T-helper 17 cell (primary cell): ENCODE measurements at places on chromosomes 1 and 21.

DNA sequence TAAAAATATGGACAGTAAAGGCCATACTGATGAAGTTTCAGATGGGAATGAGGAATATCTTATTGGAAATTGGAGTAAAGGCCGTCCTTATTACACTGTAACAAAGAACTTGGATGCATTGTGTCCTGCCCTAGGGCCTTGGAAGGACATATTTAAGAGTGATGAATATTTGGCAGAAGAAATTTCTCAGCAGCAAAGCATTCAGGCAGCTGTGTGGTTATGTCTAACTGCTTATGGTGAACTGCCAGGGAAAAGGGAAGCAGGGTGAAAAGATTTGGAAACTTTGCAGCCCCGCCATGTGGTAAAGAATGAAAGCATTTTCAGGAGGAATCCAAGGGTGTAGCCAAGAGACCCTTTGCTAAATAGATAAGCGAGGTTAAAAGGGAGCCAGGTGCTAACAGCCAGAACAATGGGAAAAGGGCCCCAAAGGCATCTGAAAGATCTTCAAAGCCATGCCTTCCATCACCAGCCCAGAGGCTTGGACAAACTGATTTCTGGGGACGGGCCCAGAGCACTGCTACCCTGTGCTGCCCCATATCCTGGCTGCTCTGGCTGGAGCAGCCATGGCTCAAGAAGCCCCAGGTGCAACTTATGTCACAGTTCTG lies 200.0 kb downstream of the PTPRU start:
- DNase-seq, result no peak

GRCh38 chr1:212514056-212514614 lies 81.4 kb downstream of the NENF start:
- DNase-seq, result no peak

- no peak for DNase-seq
These were observed 26.5 kb downstream of the RUNX3 start for GRCh38 chr1:24903560-24903954.

GRCh38 chr1:81225789-81226602 lies 574.7 kb upstream of the ADGRL2 start:
- no peak for DNase-seq

GRCh38 chr21:17370916-17371315 lies 141.9 kb upstream of the CXADR start:
- no peak for DNase-seq

DNA sequence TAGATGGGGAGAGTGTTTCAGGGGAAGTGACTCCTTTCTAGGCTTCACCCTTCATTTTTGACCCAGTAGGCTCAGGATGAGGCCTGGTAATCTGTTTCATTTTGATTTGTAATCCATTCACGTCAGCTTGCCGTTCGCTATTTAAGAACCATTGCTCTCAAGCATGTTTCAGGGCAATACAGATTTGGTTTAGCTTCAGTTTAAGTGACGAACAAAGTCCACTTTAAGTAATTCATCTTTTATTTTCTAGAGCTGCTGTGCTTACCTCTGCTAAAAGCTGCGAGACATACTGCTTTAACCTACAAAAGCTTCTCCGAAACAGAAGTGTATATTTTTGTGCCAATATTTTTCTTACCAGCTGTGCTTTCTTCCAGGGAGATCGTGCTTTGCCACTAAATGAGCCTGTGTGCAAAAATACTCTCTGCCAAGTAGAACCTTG lies 8.9 kb upstream of the FMO3 start:
- no peak for DNase-seq

DNA sequence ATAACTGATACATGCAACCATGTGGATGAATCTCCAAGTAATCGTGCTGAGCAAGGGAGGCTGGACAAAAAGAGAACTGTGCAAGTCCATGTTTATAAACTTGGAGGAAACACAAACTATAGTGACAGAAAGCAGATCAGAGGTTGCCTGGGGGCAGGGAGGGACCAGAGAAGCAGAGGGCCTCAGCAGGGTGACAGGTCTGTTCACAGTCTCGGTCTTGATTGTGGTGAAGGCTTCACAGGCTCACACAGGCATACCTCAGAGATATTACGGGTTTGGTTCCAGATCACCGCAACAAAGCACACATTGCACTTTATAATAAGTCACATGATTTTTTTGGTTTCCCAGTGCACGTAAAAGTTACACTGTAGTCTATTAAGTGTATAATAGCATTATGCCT lies 28.5 kb downstream of the ACOT7 start:
- DNase-seq, result no peak

GRCh38 chr1:172671591-172671990 lies 12.7 kb downstream of the FASLG start:
- DNase-seq, result no peak

DNA sequence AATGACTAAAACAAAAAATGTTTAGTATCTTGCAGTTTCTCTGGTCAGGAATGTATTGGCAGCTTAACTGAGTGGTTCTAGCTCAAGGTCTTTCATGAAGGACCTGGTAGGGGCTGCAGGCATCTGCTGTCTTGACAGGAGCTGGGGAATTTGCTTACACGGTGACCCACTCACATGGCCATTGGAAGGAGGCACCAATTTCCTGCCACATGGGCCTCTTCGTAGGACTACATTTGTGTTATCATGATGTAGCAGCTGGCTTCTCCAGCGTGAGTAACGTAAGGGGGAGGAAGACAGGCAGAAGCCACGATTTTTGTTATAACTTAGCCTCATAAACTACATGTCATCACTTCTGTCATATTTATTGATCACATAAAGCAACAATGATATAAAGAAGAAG lies 376.3 kb downstream of the AMY1C start:
- no peak for DNase-seq

DNA sequence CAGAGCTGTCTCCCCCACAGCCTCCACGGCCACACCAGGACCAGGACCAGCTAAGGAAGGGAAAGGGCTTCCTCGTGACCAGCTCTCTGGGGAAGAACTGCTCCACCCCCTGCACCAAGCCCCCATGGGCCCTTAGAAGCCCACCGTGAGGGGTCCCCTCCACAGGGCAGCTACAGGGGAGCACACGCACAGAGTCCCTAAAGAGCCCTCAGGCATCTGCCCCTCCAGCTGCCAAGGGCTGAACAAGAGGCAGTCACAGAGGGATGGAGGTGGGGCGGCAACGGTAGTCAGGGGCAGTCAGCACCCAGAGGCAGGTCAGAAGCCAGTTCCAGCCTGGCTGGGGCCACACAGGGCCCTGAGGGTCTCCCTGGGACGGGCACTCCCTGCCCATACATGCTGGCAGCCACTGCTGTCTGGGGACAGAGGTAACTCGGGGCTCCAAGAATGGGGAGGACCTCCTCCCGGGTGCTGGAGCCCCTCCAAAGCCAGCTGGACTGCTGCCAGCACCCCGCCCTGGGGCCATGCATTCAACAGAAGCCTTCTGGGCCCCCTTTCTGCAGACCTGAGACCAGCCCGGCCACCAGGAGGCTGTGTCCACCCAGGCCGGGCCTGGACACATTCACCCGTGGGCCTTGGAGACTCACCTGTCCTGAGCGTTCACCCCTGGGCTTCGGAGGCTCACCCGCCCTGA lies 18.7 kb downstream of the SLC19A1 start:
- DNase-seq, result no peak

GRCh38 chr21:20163167-20163566 lies 835.0 kb upstream of the NCAM2 start:
- no peak for DNase-seq

- DNase-seq, result no peak
These were observed 141.0 kb upstream of the KCTD3 start for GRCh38 chr1:215426101-215426500.

DNA sequence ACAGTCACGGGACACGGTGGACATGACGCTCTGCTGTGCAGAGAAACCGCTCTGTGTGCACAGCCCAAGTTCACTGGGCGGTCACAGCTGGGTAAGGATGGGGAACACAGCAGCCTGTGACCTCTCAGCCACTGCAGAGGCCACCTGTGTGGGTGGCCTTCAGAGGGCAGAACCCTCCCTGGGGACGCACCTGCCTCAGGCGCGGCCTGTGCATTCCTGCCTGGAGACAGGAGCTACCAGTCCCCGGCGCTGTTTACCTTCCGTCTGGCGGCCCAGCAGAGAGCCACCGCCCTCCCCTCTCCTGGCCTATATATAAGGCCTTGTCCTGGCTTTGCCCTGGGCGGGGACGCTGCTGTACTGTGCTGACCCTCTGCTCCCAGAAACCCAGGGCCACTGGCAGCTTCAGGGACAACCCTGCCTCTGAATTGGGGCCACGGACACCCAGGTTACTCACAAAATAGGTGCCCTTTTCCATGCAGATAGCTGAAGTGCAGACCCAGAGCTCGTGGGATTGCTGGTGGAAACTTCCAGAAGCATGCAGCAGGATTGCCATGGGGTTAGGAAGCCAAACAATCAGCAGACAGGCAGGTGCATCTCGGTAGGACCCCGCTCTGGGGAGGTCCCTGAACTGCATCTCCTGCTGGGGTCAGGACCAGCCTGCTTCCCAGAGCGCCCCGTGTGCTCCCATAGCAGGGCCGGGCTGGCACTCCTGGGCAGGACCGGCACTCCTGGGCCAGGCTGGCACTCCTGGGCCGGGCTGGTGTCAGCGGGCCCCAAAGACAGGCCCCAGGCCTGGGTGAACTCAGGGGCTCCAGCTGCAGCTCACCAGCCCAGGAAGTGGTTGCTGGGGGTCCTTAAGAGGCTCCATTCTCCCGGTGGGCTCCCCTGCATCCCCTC lies 83.6 kb downstream of the SIK1 start:
- no peak for DNase-seq

DNA sequence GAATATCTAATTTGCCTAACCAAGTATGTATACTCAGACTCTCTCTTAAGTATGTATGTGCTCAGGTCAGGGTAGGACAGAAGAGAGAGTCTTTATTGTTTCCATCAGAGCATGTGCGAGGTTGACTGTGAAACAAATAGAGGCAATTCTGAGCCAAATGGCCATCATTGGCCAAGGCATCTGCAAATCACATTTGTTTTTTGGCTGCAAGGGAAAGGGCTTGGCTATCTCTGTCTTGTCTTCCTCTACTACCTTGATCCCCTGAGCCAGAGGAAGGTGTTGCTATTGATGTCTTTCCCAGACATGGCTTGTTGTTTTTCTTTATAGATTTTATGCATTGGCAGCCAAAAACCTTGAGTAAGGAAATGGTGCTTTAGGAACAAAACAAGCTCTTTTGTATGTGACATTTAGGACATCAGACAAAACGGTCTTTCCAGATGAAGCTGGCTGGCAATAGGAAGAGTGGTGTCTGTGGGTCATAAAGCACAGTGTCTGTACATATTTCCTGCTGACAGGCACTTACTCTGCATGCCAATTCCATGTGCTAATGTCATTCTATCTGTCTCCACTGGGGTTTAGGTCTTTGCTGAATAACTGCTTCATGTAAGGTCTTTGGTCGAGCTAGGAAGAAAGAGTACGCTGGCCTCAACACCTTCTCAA lies 163.3 kb downstream of the BRINP2 start:
- no peak for DNase-seq

DNA sequence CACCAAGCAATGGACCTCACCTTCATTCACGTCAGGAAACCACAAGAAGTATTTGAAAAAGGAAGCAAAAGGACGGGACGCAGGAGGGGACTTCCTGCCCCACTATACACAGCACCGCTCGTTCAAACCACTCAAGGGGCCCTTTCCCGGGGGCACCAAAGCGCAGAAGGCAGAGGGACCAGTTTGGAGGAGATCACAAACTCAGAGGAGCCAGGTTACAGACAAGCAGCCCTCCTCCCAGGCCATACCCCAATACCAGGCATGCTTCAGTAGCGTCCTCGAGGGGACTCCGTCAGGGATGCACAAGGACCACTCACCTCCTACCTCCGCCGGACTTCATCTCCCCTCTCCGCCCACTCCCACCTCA lies 685 bp downstream of the CRTC2 start:
- DNase-seq, result peak; percentile 32

DNA sequence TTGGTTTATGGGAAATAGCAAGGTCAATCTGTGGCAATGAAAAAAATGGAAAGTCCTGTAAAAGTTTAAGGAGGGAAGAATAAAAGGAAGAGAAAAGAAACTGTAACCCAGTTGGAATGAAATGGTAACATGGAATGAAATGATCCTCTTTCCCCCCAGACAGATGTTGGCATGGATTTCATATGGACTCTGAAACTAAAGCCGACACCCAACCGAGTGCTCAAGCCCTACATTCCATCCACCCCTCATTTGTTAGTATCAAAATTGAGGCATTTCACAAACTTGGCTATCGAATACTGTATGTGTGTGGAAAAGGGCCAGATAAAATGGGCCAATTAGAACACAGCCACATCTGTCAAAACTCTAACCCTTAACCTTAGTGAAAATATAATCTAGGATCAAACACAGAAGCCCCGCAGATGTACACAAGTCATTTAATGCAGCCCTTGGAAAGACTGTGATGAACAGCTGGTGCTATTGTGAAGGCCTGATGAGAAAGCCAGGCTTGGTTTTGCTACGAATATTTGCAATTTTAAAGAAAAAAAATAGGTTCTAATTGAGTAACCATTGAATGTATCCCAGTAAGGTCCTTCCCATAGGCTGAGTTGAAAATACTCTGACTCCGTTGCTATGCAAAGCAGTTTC lies 72.6 kb upstream of the RGL1 start:
- DNase-seq, result no peak

DNA sequence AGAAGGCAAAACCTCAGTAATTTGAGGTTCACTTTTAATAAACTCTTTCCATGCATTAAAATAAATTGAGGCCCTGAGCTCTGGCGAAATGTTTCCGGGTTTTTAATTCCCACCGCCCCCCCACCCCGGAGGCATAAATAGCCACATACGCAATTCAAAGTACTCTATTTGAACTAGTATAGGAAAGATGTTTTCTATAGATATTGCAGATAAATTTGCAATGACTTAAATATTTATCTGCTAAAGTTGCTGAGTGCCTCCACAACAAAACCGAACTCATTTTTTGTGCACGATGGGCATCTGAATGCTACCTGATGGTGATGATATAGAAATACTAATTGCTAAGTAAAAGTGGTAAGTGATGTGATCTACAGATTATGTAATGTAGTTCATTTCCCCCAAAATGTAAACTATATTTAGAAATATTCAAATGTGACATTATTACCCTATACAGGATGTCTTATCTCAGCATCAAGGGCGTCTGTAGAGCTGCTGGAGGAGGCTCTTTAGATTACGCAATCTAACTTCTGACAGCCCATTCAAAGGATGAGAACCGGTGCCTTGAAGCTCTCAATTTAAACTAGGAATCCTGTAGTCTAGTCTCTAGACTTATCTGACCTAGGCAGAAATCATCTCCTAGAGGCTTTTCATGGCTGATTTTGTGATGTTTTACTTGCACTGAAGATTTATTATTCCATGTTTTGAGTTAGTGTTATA lies 8.5 kb downstream of the IRF2BP2 start:
- peak; percentile 19 for DNase-seq

DNA sequence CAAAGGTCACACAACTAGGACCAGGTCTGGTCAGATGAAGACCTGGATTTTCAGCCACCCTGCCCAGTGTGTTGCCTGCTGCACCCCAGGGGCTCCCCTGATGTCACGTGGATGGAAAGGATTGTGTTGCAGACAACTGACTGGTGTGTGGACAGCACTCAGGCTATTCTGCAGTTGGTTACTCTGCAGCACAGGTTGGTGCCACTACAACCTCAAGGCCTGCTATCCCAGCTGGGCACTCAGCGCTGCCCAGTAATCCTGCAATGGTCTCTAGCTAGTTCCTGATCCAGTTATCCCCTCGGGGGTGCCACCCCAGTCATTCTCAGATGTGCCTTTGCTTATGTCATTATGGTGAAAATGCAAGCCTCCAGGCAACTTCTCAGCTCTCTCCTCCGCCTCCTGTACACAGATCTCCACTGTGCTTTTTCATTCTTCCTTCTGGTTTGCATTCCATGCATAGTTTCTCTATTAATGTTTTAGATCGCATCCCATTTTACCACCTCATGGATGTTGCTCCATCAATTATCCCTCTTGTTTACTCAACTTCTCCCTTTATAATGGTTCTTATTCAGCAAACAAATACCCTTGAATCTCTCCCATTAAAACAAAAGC lies 503.2 kb upstream of the CAMK1G start:
- DNase-seq, result no peak
